ENCODE measurements at places on chromosomes 2 and 18. TPM values are rescaled to one million over a fixed set of nuclear protein-coding genes. Genes with fewer than 3 reads are reported as not detected.
A peak's percentile ranks its signal among the peaks of the same experiment; 100 is the strongest.

The GREB1 gene
- 9.0 TPM for total RNA-seq

The SLC30A3 gene
- total RNA-seq: 10.4 TPM

GRCh38 chr2:85728883-85729824 is 24.6 kb upstream of the ATOH8 start:
- peak; percentile 94 for DNase-seq

GRCh38 chr2:8076448-8077342 is 605.2 kb upstream of the ID2 start:
- DNase-seq: no peak

DNA sequence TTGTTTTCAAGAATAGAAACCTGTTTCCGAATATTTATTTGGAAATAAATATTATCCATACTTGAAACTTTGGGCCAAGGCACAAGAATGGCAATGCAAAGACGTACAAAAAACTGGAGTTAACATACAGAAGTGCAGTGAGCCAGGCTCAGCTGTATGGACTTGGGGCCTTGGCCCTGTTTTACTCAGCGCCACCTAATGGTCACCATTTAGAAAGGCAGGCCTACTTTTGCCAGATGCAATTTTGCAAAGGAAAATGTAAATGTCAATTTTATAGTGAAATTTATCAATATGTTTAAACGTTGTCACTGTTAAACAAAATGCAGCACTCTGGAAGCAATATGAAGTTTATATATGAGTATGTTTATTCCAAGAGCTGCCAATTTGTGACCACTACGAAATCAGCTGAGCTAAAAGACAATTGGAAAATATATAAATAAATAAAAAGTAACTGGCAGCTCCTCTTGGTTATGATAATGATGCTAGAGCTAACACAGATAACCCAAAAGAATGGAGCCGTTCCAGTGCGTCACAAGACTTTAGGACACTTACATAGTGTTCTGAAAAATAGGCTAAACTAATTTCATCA is 155.0 kb downstream of the ARHGAP15 start:
- DNase-seq: no peak

DNA sequence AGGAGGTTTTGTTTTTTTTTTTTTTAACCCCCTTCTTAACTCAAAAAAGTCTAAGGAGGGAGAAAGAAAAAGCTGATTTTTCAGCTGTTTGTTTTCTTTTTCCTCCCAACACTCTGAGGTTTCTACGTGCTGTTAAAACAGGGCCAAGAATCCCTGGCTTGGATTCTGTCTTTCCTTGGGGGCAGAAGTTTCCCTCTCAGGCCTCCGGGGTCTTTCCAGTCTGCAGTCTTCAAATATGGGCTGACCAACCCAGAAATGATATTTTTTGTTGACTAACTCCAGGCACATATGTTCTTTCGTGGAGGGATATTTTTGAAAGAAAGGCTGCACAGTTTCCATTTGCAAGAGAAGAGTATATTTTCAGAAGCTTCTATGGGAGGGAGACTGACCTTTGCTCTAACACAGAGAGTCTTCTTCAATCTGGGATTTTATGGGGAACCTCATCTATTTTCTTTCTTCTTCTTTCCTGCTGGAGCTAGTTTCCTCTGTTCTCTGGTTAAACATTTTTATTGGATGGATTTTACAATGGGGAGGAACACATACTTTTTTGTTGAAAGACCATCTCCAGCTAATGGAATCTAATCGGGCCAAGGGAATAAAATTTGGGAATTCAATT is 93.3 kb upstream of the SPRED2 start:
- no peak for DNase-seq

All from Right ventricle myocardium superior (tissue), 1 donor.